H1 (cell line): ENCODE measurements at places on chromosomes 16 and 17. TPM values are rescaled to one million over a fixed set of nuclear protein-coding genes. Genes with fewer than 3 reads are reported as not detected.

DNA sequence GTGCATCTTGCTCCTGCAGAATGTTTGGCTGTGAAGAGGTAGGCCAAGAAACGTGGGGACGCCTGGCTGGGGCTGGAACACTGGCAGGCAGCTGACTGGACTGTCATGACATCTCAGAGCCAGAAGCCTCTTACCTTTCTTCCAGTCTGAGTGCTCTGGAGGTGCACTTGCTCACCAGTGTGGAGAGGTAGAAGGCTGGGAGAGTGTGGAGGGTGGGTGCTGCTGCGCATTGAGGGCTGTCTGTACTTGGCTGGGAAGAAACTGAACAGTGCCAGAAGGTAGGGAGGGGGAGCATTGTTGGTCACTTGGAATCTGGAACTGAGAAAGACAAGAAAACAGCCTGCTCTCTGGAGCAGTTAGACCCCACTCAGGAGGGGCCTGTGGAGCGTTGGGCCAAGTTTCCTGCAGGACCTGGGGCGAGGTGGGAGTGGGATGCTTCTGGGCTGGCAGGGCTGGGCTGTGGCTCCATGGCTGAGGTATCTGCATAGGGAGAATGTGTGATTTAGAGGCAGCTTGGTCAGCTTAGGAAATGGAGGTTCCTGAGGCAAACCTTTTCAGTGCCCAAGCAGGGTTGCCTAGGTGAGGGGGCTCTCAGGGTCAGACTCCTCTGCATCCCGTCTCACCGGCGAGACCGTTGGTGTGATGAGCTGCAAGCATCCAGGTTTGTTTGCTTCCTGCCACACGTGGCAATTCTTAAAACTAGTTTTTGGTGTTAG lies 55.1 kb downstream of the KSR1 start:
- no peak for DNase-seq

DNA sequence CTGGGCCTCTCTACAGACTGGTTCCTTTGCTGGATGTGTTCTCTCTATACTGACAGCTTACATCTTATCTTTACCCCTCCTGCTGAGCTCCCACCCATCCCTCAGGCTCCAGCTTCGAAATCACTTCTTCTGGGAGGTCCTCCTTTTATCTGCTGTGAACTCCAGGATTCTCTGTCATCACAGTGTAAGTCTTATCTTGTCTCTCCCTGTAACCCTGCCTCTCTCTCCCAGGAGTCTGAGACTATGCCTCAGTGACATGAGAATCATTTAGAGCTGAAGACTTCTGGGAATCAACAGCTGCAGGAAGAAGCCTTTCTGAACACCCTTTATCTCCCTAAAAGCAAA lies 148.1 kb upstream of the HS3ST3A1 start:
- no peak for DNase-seq

- DNase-seq: no peak
Measured at GRCh38 chr16:19868421-19868820, 16.2 kb downstream of the GPRC5B start.

- DNase-seq: no peak
Measured at GRCh38 chr16:62157544-62157943, 121.3 kb upstream of the CDH8 start.

DNA sequence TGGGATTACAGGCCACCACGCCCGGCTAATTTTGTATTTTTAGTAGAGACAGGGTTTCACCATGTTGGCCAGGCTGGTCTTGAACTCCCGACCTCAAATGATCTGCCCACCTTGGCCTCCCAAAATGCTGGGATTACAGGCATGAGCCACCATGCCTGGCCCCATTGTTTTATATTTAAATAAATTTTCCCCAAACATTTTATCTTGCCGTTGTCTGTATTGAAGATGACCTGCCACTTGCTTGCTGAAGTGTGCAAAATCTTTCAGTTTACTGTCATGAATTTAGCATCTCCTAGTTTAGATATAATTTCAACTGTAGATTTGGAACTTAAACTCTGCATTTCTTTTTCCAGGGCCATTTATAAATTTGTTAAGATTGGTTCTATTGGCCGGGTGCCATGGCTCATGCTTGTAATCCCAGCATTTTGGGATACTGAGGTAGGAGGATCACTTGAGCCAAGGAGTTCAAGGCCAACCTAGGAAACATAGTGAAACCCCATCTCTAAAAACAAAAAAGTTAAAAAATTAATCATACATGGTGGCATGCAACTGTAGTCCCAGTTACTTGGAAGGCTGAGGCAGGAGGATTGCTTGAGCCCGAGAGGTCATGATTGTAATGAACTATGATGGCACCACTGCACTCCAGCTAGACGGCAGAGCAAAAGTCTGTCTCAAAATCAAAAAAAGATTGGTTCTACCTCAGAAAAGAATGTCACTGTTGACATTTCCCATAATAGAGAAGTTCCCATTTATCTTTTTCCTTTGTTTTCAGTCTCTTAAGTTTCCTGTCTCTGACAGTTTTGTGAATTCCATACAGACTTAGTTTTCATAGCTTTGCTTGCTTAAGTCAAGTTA lies 84.4 kb downstream of the VMP1 start:
- DNase-seq: no peak

DNA sequence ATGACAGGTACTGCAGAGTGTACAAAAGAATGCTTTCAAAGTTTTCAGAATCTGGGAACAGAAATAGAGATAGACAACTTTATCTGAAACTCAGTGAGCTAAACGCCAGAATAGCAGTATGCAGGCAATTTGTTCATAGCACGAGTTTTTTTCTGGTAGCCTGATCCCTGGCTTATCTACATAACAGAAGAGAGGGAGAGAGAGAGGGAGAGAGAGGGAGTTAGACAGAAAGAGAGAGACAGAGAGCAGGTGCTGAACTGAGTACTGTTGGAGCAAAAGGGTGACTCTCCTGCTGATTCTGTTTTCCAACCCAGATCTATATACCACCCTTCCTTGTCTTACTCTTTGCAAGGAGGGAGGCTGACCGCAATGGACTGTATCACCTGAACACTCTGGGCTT lies 388.0 kb upstream of the CA10 start:
- DNase-seq: no peak

- DNase-seq: no peak
Measured at GRCh38 chr17:3033741-3034577, 29.4 kb downstream of the OR1D5 start.

GRCh38 chr16:12819126-12820117 lies 15.7 kb upstream of the CPPED1 start:
- DNase-seq: peak; percentile 96

DNA sequence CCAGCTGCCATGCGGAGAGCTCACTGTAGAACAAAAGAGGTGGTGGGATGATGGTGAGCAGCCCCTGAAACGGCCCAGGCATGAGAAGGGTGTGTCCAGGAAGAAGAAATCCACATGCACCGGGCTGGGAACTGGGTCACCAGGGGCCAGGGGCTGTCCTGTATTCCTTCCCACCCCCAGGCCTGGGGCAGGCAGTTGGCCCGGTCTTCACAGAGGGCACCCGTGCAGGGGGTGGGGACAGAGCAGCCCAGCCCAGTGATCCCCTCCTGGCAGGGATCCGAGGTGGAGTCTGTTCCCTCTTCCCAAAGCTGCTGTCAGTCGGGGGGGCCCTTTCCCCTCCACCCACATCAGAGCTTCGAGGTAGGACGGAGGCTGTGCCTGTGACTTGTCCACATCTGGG lies 9.2 kb downstream of the HS3ST6 start:
- no peak for DNase-seq

DNA sequence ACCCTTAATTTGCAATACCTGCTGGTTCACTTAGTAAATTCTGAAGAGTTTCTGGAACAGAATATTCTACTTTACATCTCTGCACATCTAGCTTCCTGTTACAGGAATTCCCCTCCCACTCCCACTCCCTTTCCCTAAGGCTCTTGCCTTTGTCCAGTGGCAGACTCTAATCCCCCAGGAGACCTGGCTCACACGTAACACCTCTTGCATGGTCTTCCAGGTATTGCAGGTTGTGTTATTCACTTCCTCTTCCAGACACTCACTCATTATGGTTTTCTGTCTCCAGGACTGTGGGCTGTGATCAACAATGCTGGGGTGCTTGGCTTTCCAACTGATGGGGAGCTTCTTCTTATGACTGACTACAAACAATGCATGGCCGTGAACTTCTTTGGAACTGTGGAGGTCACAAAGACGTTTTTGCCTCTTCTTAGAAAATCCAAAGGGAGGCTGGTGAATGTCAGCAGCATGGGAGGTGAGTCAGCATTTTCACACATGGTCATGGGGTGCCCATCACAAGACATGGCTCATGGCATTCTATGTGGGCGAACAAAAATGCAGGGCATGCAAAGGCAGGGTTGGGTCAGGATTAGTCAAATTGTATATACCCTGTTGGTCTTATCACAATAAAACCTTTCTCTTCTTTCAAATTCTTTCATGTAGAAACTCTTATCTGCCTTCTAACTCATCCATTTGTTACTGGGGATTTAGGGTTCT lies 35.8 kb downstream of the HSD17B2 start:
- no peak for DNase-seq

- DNase-seq: no peak
Measured at GRCh38 chr17:42061646-42062487, 11.5 kb upstream of the C17orf113 start.

DNA sequence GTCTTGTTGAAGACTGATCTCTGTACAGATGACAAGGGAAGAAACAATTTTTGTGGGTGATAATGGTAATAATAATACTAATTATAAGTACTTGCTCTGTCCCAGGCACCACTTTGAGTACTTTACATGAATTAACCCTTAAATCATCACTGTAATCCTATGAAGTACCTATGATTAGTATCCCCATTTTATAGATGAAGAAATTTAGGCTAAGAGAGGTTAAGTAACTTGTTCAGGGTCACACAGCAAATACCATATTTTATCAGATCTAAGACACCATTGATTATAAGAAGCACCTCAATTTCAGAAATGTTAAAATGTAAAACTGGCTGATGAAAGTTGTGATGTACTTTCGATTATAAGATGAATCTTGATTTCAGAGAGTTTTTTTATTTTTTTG lies 18.6 kb downstream of the TADA2A start:
- no peak for DNase-seq

DNA sequence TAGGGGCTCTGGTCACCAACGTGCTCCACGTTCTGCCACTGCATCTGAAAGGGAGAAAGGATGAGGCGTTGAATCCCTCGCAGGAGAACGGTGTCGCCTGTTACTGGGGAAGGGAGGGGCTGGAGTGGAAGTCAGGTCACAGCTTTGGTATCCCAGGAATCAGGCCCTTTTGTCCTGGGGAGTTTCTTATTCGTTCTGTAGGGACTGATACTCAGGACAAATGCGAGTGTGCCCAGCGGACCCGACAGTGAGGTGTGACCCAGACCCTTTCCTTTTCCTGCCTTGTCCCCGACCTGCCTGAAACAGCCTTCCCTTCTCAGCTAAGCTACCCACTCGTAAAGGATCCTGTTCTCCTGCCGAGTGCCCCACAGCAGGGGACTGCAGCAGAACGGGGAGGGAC lies 177.5 kb downstream of the VPS53 start:
- DNase-seq: no peak

GRCh38 chr17:44672479-44673093 lies 16.3 kb downstream of the MEIOC start:
- DNase-seq: no peak

GRCh38 chr17:32483451-32484019 lies 3.3 kb upstream of the CDK5R1 start:
- DNase-seq: peak; percentile 78

GRCh38 chr16:3694051-3694450 lies 23.3 kb downstream of the TRAP1 start:
- no peak for DNase-seq

DNA sequence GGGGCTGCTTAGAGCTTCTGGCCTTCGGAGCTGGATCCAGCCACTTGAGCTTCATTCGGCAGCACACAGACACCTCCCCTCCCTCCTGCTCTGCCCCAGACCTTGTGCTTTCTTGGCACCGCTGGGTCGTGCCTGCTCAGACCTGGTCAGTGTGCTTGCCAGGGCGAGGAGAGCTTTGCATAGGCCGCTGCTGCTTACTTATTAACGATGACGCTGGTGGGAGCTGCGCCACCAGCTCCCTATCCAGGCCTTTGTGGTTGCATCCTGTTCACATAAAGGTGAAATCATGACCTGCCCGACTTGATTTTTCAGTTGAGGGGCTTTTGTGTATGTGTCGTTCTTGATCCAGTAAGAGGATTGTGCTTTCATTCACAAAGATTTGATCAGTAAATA lies 101.1 kb downstream of the MSI2 start:
- DNase-seq: no peak

DNA sequence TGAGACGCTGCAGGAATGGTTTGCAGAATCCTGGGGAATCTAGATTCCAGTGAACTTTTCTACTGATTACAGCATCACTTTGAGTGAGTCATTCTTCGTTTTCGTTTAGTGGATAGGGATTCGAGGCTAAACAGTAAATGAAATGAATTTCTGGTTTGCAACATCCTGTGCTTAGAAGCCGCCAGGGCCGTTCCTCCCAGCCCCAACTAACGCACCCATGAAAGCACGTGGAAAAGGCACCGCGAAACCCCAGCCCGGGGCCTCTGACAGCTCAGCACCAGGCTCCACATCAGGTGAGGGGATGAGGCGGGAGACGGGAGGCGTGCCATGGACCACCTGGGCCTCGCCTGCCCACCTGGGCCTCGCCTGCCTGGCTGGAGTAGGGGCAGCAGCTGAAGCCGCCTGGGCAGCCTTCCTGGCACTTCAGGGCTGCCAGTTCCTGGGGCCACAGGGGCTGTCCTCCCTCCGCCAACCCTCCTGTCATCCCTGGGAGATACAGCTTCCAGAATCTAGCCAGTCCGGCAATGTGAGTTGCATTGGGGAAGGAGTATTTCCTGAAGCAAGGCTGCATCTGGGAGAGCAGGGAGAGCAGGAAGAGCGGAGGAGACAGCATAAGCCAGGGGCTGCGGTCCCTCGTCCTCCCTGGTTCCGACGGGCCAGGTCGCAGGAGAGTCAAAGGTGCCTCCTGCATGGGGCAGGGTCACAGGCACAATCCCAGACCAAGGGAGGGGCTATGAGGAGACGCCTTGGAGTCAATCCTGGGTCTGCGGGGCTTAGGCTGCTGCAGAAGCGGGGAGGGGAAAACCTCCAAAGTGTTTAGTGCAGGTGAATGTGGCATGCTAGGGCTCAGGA lies 78.4 kb downstream of the RPH3AL start:
- DNase-seq: peak; percentile 42

DNA sequence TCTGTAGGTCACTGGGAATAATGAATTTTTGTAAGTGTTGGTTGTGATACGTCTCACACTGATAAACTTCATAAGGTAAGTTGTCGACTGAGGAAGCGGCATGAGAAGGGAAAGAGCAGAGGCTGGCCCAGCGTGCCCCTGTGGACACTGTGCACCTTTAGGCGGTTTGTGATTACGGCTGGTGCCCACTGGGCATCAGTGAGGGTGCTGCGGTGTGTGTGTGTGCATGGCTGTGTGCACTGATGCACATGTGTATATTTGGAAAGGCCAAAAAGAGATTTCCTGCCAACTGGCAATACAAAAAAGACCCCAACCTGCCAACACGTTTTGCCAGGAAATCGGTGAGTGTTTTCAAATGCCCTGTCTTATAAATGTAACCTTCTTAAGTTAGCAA lies 11.9 kb downstream of the IRF8 start:
- DNase-seq: no peak

GRCh38 chr17:75987041-75987440 lies 8.0 kb downstream of the TEN1 start:
- DNase-seq: no peak

The ABCC11 gene
- total RNA-seq: not detected in 2 replicates

The ARL6IP1 gene
- total RNA-seq: 154 and 162 TPM in 2 replicates

The TP53TG3D gene
- total RNA-seq: not detected in 2 replicates

The PRAC2 gene
- not detected in 2 replicates for total RNA-seq

The ALOX15B gene
- total RNA-seq: 0.46 and 0.63 TPM in 2 replicates

The SLX4 gene
- total RNA-seq: 10.9 and 11.4 TPM in 2 replicates
